Ovary (tissue), 10 donors: ENCODE measurements at places on chromosomes 5 and 9. TPM values are rescaled to one million over a fixed set of nuclear protein-coding genes. Genes with fewer than 3 reads are reported as not detected.

DNA sequence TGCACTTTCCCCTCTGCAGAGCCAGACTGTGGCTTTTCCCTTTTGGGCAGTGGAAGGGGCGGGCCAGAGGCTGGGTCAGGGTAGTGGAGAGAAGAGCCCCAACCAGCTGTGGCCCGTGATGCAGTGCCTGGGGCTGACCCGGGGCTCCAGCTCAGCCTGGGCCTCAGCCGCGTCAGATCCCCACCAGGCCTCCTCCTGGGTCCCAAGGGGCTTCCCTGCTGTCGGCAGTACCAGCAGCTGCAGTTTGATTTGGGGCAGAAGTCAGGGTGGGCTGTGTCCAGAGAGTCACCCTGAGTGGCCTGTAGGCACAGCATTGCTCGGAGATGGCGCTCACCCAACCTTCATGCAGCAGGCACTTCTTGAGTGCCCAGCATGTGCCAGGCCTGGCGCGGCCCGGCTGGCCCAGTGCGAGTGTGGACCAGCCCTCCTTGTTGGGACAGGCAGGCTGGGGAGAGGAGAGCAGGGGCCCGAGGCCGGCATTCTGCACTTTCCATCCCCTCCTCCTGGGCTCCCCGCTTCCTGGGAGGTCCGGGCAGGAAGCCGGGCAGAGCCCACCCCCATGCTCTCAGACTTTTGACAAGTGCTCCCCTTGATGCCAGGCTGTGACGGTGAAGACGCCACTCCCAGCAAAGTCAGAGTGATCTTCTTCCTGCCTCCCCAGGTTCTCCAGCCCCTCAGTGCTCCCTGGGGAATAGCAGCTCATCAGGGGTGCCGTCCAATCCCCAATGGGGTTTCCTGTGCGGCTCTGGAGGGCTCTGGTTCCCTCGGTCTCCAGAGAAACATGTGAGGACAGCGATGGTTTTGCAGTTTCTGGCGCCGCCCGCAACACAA, 88.3 kb upstream of the COL5A1 start:
- no peak for DNase-seq
- no peaks in the 10 kb centered on the region for H3K4me1 ChIP-seq
- no peaks in the 10 kb centered on the region for H3K27me3 ChIP-seq
- no peak overlapping the region for H3K4me3 ChIP-seq

SLC1A3 gene
- total RNA-seq, result 72.3 TPM

- H3K27me3 ChIP-seq, result no peaks in the 10 kb centered on the region
- no peaks in the 10 kb centered on the region for H3K4me1 ChIP-seq
- no peak for DNase-seq
- H3K4me3 ChIP-seq, result no peak overlapping the region
- H3K36me3 ChIP-seq, result no peaks in the 10 kb centered on the region
Observed at GRCh38 chr9:85215961-85216360, 525.8 kb downstream of the AGTPBP1 start.

CDX1 gene
- total RNA-seq, result 0.58 TPM

PCDHGA9 gene
- 6.3 TPM for total RNA-seq

SPINK7 gene
- not detected for total RNA-seq

GRCh38 chr5:54492178-54492577, 25.4 kb upstream of the SNX18 start:
- no peaks in the 10 kb centered on the region for H3K4me1 ChIP-seq
- no peak overlapping the region for H3K4me3 ChIP-seq
- no peak for DNase-seq

DNA sequence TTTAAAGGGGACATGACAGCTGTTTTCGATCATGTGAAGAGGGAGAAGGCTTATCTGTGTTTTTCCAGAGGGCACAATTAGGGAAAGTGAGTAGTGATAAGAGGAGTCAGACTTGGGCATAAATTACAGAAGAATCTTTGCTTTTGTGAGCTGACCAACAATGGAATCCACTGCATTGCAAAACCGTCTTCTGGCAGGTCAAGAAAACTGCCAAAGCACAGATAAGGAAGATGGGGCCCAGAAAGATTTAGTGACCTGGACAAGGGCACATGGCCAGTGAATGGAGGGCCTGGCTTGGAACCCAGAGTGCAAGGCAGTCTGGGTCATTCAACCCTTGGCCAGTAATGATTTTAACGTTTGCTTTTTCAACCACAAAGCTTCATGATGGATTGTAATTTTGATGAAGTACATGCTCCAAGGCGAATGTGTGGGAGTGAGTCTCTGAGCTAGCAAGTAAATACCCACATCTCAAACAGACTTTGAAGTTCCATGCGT, 153.2 kb upstream of the MAST4 start:
- H3K27ac ChIP-seq, result no peak overlapping the region
- no peaks in the 10 kb centered on the region for H3K27me3 ChIP-seq
- H3K36me3 ChIP-seq, result no peaks in the 10 kb centered on the region
- peak; percentile 87 for DNase-seq
- peaks cover 3% of the 10 kb centered on the region for H3K4me1 ChIP-seq

DNA sequence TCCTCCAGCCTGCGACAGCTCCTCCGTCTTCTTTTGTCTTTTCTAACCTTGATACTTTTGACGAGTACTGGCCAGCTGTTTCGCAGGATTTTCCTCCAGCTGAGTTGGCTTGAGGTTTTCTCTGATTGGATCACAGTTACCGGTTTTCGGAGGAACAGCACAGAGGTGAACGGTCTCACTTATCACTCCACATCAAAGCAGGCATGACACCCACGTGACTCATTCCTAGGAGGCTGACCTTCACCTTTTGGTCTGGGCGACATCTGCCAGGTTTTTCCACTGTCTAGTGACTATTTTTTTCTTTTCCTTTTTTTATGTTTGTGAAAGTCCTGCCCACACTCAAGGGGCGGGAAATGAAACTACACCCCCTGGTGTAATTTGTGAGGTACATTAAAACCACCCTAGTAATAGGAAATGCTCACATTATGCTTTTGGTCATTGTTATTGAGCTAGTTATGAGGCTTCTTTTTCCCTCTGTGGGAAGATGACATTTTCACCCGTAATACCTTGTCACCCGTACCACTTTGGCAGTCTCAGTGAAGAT, 319.2 kb downstream of the GADD45G start:
- H3K27ac ChIP-seq, result no peak overlapping the region
- no peaks in the 10 kb centered on the region for H3K36me3 ChIP-seq
- peak; percentile 58 for DNase-seq
- H3K4me3 ChIP-seq, result peak overlapping the region; percentile 9
- no peaks in the 10 kb centered on the region for H3K27me3 ChIP-seq

GRCh38 chr5:107570805-107571531, 99.8 kb downstream of the EFNA5 start:
- H3K27ac ChIP-seq, result no peak overlapping the region
- no peak for DNase-seq
- H3K4me3 ChIP-seq, result no peak overlapping the region
- H3K27me3 ChIP-seq, result no peaks in the 10 kb centered on the region
- no peaks in the 10 kb centered on the region for H3K36me3 ChIP-seq
- H3K4me1 ChIP-seq, result peaks cover 5% of the 10 kb centered on the region

CARD6 gene
- total RNA-seq, result 2.0 TPM

- H3K4me1 ChIP-seq, result no peaks in the 10 kb centered on the region
- no peaks in the 10 kb centered on the region for H3K27me3 ChIP-seq
- no peak overlapping the region for H3K4me3 ChIP-seq
Observed at GRCh38 chr5:27472000-27472763, 433.8 kb upstream of the CDH9 start.

C9 gene
- not detected for total RNA-seq

GRCh38 chr5:4042311-4042710, 446.7 kb downstream of the IRX1 start:
- no peaks in the 10 kb centered on the region for H3K4me1 ChIP-seq
- no peak for DNase-seq
- no peaks in the 10 kb centered on the region for H3K27me3 ChIP-seq
- H3K4me3 ChIP-seq, result no peak overlapping the region

SLCO4C1 gene
- total RNA-seq, result 0.10 TPM

GRCh38 chr5:94184870-94185269, 433.5 kb downstream of the KIAA0825 start:
- H3K36me3 ChIP-seq, result no peaks in the 10 kb centered on the region
- no peak for DNase-seq
- H3K27me3 ChIP-seq, result no peaks in the 10 kb centered on the region
- no peaks in the 10 kb centered on the region for H3K4me1 ChIP-seq
- H3K27ac ChIP-seq, result no peak overlapping the region

TDRD7 gene
- total RNA-seq, result 9.5 TPM

GRCh38 chr5:127871503-127872153, 168.4 kb downstream of the CCDC192 start:
- no peaks in the 10 kb centered on the region for H3K27me3 ChIP-seq
- H3K4me3 ChIP-seq, result no peak overlapping the region
- no peaks in the 10 kb centered on the region for H3K36me3 ChIP-seq
- DNase-seq, result no peak
- no peak overlapping the region for H3K27ac ChIP-seq

DNA sequence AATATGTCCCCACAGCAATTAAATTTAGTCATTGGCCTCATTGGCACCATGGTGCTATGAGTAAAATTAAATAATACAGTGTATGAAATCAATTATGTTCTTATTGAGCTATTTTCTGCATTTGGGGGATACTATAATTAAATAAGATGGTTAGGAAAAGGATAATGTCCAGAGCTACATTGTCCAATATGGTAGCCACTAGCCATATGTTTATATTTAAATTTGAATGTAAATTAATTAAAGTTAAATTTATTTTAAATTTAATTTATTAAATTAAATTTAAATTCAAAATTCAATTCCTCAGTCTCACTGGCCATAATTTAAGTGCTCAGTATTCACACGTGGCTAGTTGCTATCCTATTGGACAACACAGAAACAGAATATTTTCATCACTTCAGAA, 115.7 kb downstream of the SPATA31D1 start:
- H3K4me3 ChIP-seq, result no peak overlapping the region
- no peak for DNase-seq
- no peaks in the 10 kb centered on the region for H3K36me3 ChIP-seq
- H3K4me1 ChIP-seq, result no peaks in the 10 kb centered on the region

DNA sequence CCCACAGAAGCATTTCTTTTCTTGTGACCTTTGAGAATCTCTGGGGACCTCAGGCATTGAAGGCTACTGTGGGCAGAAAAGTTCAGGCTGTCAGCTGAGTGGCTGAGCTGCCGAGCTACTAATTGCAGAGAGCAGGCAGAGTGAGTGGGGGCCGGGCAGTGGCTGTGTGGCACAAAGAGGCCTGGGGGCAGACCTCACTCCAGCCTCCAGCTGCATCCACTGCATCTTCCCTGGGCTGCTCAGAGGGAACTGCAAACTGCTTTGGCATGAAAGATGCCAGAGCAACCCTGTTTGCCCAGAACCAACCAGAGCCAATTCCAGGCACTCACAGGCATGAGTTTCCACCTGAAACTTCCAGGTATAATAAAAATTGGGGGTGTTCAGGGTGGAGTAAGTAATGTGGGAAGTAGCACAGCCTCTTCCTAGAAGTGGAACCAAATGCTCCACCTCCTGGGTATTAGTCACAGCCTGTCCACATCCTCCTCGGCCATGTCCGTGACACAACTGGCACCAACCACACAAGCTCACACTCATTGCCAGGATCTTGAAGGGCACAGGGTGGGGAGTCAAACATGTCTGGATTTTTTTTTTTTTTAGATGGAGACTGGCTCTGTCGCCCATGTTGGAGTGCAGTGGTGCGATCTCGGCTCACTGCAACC, 548.9 kb downstream of the BNC2 start:
- H3K36me3 ChIP-seq, result no peaks in the 10 kb centered on the region
- H3K4me1 ChIP-seq, result peaks cover 11% of the 10 kb centered on the region
- no peak overlapping the region for H3K27ac ChIP-seq
- no peak for DNase-seq
- no peak overlapping the region for H3K4me3 ChIP-seq

DNA sequence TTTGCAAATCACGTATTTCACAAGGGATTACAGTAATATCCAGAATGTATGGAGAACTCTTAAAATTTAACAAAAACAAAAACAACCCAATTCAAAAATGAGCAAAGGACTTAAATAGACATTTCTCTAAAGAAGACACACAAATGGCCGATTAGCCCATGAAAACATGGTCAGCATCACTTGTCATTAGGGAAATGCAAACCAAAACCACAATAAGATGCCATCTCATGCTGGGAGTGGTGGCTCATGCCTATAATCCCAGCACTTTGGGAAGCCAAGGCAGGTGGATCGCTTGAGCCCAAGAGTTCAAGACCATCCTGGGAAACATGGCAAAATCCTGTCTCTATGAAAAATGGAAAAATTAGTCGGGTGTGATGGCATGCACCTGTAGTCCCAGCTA, 120.2 kb downstream of the SUSD1 start:
- no peak overlapping the region for H3K4me3 ChIP-seq
- H3K27me3 ChIP-seq, result no peaks in the 10 kb centered on the region
- H3K36me3 ChIP-seq, result no peaks in the 10 kb centered on the region
- DNase-seq, result no peak
- no peak overlapping the region for H3K27ac ChIP-seq

PCDHA3 gene
- total RNA-seq, result 0.65 TPM
